ENCODE measurements at places on chromosomes 16 and 17. TPM values are rescaled to one million over a fixed set of nuclear protein-coding genes. Genes with fewer than 3 reads are reported as not detected.

GRCh38 chr17:39246274-39246673 is 20.5 kb upstream of the STAC2 start:
- peak; percentile 21 for DNase-seq

GRCh38 chr17:59669411-59669810 is 37.8 kb downstream of the PTRH2 start:
- DNase-seq: no peak

CTDNEP1 gene
- total RNA-seq: 93.4 TPM

DNA sequence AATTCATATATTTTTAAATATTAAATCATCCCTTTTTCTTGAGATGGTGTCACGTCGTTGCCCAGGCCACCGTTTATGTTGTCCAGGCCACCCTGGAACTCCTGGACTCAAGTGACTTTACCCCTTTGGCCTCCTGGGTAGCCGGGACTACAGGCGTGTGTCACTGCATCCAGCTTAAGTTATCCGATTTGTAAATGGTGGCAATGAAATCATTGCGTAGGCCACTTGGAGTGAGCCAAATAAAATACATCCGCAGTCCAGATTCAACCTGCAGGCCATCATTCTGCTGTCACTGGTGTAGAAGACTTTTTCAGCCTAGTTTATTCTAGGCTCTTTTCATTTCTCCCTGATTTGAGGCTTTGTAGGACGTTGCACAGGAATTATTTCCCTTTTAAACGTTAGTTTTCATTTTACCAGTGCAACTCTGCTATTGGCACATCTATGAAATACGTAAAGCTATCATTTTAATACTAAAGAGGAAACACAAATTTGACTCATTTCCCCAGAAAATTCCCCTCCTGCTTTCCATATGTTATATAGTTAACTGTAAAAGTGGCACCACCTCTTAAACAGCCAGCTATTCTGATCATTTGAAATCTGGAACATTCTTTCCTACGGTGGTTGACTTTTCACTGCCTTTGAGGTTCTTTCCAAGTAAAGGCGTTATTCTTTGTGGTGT is 449.8 kb downstream of the MAF start:
- DNase-seq: no peak

GRCh38 chr17:59415397-59415796 is 83.9 kb downstream of the YPEL2 start:
- DNase-seq: no peak

DNA sequence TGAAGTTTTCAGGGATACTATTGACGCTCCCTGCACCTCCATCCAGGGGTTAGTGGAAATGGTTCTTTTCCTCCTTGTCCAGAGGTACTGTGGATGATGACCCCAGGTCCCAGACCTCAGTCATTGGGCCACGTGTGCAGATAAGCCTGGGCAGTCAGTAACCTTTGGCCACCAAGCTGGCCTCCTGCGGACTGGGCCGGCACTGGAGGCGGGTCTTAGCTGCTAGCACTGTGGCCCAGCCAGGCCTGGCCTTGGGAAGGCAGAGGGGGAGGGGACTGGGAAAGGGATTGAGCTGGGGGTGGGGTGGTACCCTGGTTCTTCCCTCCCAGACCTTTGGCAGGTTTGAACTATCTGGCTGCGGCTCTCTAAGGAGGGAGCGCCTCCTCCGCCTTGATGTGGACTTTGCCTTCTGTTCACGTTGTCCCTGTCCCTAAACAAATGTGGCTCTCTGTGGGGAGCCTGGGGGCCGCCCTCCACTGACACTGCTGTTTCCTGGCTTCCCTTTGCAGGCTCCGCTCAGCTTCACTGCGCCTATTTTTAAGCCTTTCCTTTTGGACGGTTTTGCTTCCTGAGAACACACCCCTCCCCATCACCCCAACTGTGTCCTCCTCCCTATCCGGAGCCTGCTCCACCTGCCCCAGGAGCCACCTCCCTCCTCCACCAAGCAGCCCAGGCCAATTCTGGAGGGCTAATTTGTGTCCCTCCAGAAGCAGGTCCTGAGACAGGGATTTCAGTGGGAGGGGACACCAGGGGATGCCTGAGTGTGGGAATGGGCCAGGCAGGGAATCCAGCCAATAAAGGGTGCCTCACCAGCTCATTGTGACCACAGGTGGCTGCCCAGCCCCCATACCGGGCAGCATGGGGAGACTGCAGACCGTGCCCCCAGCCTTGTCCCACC is 251.9 kb downstream of the SEC14L1 start:
- peak; percentile 87 for DNase-seq

DNA sequence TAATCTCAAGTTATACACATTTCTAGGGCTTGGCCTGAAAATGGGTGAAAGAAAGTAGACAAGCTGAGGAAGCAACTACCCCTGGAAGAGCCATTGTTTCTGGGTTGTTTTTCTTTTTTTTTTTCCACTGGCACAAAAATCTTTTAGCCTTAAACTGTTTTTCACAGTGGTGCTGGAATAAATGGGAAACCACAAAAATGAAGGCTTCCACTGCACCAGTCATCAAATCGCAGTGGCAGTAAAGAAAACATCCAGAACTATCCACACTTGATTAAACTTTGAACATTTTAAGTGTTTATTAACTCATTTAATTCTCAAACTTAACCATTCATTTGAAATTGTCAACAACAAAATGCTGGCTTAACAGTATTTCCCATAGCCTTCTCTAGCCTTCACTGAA is 14.3 kb downstream of the CMTM4 start:
- no peak for DNase-seq

GPRC5C gene
- 22.4 TPM for total RNA-seq

- peak; percentile 99 for DNase-seq
Measured at GRCh38 chr17:58631523-58632323, 60.1 kb downstream of the TEX14 start.

DNA sequence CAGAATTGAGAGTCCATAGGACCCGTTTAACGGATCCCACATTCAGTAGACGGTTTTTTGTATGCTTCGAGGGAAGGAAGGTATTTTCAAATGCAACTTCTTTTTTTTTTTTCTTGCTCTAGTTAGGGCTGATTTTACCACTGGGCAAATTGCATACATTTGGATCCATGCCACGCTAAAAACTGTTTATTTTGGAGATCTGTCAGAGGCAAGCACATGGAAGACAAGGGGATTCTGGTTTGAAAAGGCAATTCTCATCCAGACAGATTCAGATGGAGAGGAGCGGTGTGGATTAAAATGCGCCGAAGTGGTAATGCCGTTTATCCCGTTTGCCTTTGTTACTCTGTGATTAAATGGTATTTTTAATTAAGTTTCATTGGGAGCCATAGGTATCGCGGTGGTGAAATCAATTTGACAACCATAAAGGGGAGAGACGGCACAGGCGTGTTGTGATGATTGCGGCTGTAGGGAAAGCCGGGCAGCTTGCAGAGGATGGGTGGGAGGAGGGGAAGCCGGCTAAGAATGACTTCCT is 170.4 kb downstream of the IRX3 start:
- no peak for DNase-seq

- peak; percentile 35 for DNase-seq
Measured at GRCh38 chr16:55055262-55055661, 124.6 kb downstream of the IRX5 start.

GRCh38 chr16:23420011-23420410 is 33.0 kb downstream of the COG7 start:
- DNase-seq: no peak

All from GM23338 (cell line).